Endothelial cell (in vitro differentiated cells): ENCODE measurements at places on chromosomes 6 and 20.
A peak's percentile ranks its signal among the peaks of the same experiment; 100 is the strongest.

DNA sequence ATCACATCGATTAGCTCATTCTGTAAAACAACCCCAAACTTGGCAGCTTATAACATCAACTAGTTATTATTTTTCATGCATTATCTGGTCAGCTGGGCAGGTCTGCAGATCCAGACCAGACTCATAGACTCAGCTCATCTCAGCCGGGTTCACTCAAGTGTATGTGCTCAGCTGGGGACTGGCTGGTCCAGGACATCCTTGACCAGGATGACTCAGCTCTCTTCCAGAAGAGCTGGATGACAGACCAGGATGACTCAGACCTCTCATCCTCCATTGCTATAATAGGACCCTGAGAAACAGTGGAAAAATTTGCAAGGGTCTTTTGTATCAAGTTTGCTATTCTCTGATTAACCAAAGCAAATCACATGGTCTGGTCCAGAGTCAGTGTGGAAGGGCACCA, 312.5 kb upstream of the PLCB4 start:
- DNase-seq = no peak

DNA sequence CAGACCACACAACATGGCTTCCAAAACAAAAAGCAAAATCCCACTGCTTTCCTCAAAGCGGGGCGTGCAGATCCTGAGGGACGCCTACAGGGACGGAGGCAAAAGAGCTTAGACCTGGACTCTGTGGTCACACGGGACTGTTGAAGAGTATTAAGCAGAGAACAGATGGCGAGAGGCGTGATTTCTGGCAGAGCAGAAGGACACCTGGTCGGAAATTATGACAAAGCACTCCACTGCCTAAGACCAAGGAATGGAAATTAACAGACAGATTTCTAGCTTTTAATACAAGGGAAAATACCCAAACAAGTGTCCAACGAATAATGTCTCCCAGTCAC, 15.4 kb downstream of the CST7 start:
- DNase-seq = no peak

GRCh38 chr20:24364482-24364881, 104.9 kb upstream of the SYNDIG1 start:
- no peak for DNase-seq

DNA sequence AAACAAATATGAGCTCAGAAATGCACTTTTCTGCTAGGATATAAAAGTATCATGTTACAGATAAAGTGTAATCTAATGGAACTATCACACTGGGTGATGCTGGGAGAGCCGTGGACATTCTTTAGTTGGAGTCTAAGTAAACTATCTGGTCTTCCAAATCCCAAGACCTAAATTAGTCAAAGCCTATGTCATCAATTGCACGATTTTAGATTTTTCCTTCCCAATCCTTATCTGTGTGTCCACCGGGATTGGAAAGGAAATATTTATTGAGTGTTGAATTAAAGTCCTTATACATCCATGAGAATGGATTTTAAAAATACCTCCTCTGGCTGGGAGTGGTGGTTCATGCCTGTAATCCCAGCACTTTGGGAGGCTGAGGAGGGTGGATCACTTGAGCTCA, 19.6 kb upstream of the MRAP2 start:
- DNase-seq = no peak

DNA sequence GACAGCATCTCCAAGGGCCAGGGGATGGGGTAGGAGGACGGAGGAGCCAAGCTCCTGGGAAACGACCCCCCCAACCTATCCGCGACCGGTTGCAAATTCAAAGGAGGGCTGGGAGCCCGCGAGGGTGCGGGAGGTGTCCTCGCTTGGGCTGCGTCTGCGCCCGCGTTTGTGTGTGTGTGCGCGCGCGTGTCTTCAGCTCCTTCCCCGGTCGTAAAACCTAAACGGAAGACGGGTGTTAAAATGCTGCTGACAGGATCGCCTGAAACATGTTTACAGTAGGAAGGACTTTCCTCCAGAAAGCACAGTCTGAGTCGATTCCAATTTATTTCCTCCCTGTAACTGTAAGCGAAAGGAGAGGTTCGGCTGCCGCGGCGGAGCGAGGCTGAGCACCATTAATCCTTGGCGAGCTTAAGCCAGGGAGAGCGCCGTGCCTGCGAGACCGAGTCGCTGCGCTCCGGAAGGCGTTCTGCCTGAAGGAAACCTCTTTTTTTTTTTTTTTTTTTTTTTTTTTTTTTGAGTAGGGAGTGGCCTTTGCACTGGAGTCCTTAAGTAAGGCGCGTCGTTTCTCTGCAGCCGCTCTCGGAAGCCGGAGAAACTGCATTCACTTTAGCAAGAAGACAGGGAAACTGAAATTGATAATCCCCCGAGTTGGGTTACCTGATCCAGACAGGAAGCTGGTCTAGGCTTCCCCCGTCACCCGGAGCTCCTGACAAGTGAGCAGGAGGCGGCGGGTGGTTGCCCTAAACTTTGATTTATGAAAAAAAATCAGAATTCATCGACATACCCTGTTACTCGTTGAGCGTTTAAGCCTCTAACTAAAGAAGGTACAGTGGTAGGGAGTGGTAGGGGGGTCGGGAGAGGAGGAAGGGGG, 4.8 kb upstream of the SOX4 start:
- peak; percentile 65 for DNase-seq

- DNase-seq = no peak
These were observed 3.1 kb downstream of the BPIFB4 start for GRCh38 chr20:33082546-33082945.

GRCh38 chr20:31684153-31685015, 38.3 kb downstream of the BCL2L1 start:
- no peak for DNase-seq

GRCh38 chr6:27591699-27592480, 119.0 kb upstream of the ZNF184 start:
- DNase-seq = peak; percentile 31

DNA sequence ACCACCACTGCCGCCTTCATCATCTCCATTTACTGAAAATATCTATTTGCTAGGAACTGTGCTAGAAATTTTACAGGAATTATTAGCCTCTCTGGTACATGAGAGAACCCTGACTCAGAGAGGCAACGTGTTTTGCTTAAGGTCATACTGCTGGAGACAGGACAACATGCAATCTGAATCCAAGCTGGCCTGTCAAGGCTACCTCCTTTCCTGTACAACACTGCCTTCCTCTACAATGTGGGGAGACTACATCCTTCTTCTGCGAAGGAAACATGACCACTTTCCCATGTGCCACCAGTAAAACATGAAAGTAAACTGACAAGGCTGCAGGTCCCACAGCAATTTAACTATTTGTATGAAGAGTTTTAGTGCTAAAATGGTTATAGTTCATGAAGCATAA, 200.9 kb downstream of the BACH2 start:
- DNase-seq = no peak

DNA sequence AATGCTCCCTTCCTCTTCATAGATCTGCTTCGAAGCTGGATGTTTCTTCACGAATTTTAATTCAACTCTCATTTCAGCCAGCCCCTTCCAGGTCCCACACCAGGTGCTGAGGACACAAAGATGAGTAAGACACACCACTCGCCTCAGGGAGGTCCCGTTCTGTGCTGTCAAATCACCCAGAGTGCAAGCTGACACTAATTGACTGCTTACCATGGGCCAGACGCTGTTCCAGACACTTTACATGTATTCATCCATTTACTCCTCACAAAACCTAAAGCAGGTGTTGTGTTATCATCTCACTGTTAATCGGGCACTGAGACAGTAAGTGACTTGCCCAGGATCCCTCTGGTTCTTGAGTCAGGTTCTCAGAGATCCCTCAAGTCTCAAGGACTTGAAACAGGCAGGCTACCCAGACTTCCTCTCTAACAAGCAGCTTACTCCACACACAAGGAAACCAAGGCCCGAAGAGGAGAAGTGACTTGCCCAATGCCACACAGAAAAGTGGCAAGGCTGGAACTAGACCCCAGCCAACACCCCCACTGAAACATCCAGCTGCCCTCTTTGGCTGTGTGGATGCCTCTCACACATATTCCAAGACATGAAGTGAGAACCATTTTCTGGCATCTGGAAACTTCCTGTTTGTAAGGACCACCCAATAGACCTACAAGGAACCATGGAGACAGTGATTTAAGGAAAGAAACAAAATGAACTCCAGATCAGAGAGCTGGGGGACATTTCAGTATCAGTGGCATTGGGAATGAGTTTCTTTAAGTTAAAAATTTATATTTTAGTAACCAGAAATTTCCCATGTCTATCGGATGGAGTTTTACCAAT, 174.5 kb downstream of the CDC5L start:
- no peak for DNase-seq

DNA sequence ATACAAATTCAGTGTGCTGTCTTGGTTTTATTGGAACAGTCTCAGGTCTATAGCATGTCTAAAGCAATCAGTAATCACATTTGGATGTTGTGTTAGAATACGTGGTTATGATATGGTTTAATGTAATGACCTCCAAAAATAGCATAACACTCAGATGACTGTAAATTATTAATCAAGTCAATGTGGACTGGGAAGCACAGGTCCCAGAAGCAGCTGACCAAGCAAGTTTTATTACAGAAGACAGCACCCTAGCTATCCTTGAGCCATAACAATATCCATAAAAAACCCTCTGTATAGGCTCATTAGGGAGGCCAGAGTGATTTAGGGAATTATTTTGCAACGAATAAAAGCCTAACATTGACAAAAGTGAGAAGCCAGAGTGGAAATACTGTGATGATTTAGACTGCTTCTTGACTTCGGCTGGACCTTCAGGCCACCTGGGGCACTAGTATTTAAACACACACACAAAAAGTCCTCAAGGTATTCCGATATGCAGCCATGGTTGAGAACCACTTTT, 66.9 kb downstream of the RSPH3 start:
- DNase-seq = no peak

- DNase-seq = peak; percentile 61
These were observed at the start of gene VIP for GRCh38 chr6:152750694-152751093. Gene VIP (plus strand): TSS chr6:152750797. CDS start chr6:152752178, 1,381 bp downstream.

DNA sequence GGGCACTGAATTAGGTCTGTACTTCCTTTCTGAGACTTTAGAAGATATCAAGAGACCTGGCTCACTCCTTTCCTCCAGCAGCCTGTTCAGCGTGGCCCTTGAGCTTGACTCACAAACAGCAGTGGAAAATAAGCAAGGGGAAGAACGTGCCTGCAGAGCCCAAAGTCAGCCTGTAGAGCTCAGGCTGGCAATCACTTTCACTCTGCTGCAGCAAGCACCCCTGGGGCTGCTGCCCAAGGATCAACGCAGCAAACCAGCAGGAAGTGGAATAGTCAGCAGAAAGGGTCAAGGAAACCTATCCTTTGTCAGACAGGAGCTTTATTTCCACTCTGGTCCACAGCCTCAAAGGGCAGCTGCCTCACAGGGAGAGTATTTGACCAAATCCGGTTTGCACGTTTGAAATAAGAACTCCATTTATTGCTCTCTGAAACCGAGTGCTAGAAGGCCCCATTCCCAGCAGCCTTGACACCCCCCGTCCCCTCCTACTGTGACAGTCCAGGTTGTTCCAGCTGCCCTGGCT, 77.4 kb downstream of the PRDM1 start:
- DNase-seq = no peak

- no peak for DNase-seq
These were observed 141.2 kb downstream of the RALGAPA2 start for GRCh38 chr20:20571068-20571780.

DNA sequence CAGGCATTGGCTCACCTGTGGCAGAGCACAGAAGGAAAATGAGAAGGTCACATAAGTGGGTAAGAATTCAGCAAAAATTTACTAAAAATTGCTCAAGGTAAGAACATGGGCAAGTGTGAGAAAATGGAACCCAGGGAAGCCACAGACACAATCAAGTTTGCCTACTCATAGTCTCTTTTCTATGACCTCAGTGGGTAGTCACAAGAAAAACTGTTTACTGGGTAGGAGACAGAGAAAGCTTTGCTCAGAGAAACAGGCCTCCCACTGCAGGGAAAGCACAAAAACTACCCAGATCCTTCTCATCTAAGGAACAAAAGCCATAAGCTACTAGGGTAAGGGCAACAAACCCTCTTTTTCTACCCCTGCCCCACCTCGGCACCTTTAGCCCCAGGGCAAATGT, 35.2 kb downstream of the FAM184A start:
- DNase-seq = no peak

DNA sequence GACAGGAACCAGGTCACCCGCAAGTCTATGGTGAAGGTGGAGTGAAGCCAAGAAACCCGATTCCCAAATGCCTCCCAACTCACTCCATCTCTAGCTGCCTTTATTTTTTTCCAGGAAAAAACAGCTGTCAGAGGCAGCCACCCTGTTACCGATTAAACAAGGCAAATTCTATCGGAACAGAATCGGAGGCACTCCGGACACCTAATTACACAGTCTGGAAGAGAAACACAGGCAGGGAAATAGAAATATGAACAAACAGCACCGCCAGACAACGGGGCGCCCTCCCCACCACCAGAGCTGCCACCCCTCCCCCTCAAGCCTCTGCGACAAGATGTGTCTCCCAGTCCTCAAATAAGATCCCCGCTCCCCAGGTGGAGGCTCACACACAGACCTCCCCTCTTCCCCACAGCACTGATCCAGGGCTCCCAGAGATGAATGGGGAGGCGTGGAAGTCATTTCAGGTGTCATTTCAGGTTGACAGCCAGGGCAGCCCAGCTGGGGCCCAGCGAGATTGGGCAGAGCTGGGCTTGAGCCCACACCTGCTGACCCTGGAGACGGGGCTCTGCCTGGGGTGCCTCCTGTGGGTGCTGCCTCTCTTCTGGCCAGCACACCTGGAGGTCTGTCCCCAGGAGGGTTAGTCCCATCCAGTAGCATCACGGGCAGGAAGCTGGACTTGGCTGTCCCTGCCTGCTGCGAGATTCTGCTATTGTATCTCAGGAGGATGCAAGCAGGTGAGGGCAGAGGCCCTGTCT, 19.8 kb upstream of the VSTM2L start:
- no peak for DNase-seq

DNA sequence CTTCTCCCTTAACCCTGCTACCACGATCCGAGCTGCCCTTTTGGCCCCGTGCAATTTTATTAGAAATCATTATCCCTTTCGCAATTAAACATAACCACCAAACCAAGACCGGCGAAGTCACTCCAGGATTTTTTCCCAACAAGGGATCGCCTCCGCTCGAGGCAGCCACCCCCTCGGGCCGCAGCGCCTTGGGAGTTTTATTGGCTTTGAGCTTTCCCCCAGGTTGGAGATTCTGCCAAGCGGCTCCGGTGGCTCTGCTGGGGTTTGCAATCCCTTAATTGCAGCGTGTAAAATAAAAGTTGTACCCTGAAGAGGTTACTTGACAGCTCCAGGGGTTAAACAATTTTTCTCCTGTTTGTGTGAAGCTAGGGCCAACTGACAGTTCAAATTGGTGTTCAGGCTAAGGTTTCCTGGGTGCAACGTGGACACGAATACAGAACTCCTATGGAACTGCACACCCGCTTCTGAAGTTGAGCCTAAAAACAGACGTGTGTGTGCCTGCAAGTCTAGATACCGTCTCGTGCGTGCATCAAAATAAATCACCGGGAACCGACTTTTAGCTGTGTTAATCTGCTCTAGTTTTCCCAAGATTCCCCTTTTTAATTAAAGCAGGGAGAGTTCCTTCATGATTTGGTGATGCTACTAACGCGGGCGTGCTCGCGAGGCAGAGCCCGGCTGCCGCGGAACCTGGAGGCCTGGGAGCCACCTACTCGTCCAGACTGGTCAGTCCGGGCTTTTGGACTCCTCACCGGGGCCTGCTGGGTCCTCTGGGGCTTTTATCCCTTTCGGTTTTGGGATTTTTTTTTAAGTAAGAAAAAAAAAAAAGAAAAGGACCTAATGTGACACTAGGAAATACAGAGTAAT, 975 bp upstream of the TFAP2A start:
- no peak for DNase-seq
